Renal pelvis (tissue), 12 donors: ENCODE measurements at places on chromosomes 5 and 9.

DNA sequence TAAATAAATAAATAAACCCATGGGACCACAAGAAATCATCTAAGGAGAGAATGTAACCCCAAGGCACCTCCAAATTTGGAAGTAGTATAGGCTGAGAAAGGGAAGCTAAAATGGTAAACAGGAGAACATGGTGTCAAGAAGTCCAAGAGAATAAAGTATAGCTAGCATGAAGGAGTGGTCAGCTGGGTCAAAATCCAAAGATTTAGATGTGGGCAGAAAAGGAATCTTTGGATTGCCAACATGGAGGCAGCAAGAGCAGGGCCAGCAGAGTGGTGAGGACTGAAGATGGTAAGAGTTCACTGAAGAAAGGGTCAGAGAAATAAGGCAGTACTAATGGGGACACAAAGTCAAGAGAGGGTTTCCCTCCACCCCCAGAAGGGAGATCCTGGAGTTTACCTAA is 53.0 kb downstream of the TSSK1B start:
- DNase-seq: no peak

DNA sequence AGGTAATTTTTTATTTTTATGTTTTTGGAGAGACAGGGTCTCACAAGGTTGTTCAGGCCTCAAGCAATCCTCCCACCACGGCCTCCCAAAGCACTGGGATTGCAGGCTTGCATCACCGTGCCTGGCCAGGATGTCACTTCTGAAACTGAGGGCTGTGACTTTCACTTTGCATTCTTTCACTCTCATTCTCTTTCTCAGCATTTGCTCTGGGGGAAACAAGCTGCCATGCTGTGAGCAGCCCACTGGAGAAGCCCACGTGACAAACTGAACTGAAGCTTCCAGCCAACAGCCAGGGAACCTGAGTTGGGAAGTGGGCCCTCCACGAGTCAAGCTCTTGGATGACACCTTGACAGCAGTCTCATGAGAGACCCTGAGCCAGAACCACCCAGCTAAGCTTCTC is 109.4 kb downstream of the C5orf15 start:
- DNase-seq: no peak

GRCh38 chr5:154117050-154117449 is 73.5 kb upstream of the GALNT10 start:
- DNase-seq: no peak

DNA sequence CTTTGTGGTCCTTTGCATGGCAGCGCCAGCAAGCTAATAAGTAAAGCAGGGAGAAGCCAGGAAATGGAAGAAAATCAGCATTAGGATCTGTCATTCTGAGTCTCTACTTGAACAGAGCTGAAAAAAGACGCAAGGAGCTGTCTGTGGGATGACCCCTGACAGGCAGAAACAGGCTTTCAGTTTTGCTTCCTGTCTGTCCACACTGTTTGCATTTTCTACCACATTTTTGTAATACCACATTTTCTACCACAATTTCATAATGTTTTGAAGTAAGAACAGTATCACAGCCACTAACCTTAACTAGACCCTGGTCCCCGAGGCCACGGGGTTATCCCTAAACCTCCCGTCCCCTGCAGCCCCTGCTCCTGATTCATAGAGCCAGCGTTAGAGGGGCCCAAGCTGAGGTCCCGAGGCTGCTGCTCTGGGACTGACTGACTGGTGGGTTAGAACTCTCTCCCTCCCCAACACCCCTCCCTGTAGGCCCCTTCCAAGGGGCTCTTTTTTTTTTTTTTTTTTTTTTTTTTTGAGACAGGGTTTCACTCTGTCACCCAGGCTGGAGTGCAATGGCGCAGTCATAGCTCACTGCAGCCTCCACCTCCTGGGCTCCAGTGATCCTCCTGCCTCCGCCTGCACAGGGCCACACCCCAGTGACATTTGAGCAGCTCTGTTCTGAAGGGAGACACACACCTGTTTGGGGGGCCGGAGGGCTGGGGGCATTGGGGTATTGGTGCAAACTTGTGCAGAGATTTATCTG is 4.0 kb upstream of the CLIC3 start:
- DNase-seq: no peak

- DNase-seq: no peak
Measured at GRCh38 chr9:126472198-126472947, 141.4 kb upstream of the LMX1B start.

- DNase-seq: no peak
Measured at GRCh38 chr9:107389617-107390071, 99.9 kb downstream of the KLF4 start.
